NCI-H1930 (cell line): ENCODE measurements at places on chromosomes 5 and 9.

DNA sequence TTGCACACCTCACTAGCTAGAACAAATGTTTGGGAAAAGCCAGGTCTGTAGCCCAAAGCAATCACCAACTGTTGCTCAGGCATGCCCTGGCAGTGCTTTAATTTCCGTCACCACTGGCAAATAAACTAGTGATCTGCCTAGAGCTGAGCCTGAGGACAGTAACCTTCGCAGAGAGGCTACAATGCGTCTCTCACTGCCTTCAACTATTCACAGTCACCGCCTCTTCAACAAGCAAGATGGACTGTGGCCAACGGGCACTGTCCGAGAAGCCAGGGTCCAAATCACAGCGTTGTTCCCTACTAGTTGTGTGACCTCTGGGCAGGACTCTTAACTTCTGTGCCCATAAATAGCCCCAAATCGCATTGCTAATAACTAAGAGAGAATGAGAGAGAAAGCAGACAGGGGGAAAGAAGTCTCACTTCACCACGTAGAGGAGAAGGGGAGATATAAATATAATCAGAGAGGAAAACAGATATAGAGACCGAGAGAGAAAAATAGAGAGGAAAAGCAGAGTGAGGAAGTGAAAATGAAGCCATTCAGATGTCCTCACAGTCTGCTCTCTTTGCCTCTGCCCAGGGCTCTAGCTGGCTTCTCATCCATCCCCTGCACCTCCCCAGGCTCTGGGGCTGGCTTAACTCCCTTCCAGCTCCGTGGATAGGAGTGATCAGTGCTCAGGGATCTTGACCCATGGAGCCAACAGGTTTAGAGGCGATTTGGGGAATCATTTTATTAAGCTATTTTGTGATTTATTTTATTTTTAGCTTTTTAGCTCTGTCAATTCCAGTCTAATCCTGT lies 157.9 kb downstream of the ZDHHC21 start:
- DNase-seq = peak; percentile 36

- DNase-seq = no peak
These were observed 167.5 kb downstream of the DAB2IP start for GRCh38 chr9:121818841-121819427.

DNA sequence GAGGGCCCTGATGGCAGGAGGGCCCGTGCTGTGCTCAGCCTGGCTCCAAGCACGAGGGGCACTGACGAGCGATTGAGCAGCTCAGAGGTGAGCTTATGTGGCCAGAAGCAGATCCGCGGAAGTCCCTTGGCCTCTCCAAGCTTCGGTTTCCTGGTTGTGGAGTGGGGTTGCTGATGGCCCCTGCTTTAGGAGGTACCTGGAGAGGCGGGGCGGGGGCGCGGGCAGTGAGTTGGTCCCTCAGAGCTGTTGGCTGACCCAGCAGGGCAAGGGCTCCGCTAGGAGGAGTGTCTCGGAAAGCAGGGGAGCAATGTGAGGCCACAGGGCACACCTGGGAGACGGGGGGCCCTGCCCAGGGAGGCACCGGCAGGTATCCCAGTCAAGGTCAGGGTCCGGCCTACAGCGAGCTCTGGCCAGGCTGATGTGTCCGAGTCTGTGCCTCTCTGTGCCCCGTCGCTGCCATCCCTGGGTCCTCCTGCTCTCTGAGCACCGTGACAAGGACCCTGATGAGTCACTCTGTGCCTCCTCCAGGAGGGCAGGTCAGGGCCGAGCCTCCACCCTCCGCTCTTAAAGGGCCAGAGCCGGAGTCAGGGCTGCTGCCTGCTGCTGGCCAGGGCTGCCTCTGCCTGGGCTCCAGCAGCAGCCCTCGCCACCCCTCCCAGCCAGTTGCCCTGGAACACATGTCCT lies 14.8 kb downstream of the NCS1 start:
- no peak for DNase-seq

DNA sequence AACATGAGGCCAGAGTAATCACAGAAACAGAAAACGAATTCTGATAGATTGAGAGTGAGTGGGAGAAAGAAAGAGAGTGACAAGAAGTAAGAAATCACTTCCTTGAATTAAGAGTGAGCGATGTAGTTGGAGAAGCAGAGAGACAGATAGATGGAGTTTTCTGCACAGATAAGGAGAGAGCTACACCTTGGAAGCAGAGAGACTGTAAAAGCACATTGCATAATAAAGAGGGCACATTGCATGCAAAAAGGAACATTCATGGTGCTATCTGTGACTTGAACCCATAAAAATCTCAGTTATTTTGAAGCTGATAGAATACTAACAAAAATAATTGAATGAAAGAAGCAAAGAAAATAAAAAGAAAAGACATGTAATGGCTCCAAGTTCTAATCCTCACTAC lies 943.8 kb downstream of the NR2F1-AS1 start:
- no peak for DNase-seq

DNA sequence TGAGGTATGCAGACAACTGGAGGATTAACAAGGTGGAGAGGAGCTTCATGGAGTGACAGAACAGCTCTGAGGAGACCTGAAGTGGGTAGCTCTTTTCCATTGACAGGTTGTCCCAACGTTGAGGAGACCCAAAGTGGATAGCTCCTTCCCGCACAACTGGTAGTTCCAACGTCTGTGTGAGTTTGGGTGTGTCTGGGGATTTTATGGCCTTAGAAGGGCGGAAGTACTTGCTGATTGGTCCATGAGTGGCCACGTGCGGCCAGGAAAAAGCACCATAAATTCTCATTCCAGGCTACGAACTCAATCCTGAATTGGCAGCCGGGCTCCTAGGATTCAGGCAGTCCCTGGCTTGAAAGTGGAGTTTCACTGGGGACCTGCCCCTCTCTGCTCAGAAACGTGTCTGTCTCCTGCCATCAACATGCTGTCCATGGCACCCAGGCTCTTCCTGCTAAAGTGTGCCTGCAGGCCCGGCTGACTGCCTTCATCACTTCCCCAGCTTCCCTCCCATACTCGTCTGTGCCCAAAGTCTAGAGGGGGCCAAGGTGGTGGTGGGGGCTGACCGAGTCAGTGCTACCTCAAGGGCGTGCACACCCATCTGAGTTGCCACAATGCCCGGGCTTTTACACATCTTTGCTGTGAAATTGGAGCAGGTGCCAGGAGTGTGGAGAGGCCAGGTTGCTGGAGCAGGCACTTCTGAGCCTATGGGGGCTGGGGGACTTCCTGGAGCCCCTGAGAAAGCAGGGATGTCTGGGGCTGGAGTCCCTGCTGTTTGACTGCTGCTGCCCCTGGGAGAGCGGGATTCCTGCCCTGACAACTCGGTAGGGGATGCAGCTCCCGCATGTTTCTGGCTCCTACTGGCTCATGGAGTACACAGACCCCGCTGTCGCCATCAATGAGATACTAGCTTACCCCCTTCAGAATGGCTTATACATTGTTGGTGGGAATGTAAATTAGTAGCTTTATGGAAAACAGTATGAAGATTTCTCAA lies 2034.6 kb upstream of the ACO1 start:
- DNase-seq = no peak

DNA sequence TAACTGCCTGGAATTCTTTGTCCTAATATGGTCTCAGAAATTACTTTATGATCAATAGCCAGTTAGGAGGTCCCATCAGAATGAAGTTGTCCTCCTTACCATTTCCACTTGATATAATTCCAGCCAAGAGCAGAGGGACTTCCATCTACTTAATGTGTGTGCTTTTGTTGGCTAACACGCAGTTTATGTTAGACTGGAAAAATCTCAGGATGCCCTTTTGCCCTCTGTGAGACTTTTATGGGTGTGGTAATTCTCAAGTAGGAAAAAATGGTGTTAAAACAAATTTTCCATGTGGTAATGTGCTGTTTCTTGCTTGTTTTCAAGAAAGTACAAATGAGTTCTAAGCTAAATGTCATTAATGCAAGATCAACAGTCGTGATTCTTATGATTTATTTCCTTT lies 327.1 kb downstream of the MTRR start:
- DNase-seq = no peak

DNA sequence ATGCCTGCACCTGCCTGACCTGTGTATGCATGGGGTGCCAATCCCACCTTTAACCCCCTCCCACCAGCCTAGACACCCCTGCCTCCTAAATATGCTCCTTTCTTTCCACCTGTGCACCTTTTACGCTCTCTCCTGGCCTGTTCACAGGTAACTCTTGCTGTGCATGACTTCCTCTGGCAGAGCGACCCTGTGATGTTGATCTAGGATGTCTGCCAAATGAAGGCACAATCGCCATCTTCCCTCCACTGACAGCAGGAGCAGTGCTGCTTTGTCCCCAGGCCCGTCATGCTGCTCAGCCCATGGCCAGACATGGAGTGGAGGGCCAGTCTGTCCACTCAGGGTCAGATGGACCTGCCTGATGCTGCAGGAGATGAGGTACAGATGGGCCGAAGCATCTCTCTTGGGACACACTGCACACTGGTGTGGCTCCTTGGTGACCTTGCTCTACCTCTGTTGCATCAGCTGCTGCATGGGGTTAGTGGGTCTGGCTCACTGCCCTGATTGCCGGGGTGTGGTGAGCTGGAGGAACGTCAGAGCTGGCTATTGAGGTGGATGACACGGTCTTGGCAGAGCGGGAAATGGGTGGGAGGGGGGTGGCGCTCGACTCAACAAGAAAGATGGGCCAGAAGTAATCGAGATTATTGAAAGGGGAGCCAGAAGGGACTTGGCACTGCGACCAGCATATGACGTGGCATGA lies 101.7 kb upstream of the PITX1 start:
- DNase-seq = no peak

GRCh38 chr5:7683753-7684152 lies 167.2 kb downstream of the CFAP90 start:
- no peak for DNase-seq

DNA sequence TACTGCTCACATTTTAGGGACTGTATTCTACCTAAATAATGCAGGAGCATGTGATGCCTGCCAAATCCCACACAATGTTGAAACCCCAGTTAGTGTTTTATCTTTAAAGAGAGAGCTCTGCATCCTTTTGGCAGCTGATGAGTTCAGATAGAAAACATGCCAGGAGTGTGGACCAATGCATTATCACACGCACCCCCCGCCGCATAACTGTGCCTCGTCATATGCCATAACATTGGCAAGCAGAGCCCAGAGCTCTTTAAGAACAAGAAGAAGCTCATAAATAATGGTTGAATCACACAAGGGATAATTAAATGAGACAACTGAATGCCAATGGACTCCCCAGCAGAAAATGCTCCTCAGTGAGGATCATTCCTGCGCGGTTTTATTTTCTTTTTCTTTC lies 52.8 kb upstream of the RORB start:
- DNase-seq = no peak

- no peak for DNase-seq
These were observed 115.7 kb upstream of the MSX2 start for GRCh38 chr5:174608631-174609097.

GRCh38 chr5:17218353-17219005 lies 1.0 kb downstream of the BASP1 start:
- DNase-seq = no peak

- DNase-seq = no peak
These were observed 15.5 kb downstream of the ACTL7A start for GRCh38 chr9:108877524-108877923.

DNA sequence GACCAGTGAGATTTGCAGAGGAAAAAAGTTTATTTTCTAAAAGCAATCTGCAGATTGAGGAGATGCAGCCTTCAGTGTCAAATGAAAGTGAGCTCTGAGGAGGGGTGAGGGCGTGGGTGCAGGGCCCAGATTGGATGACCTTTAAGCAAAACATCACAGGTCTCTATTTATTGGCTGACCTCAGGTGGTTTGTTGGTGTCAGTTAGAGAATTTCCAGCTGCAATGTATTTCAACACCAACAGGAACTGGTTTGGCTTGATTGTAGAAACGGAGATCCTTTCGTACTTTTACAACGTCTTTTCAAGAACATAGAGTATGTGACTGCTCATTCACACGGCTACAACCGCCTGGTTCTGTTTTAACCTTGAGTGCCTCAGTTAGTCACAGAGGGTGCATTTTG lies 1069.1 kb downstream of the EFNA5 start:
- DNase-seq = no peak

- no peak for DNase-seq
These were observed 282.4 kb downstream of the NR3C1 start for GRCh38 chr5:143121135-143121475.

DNA sequence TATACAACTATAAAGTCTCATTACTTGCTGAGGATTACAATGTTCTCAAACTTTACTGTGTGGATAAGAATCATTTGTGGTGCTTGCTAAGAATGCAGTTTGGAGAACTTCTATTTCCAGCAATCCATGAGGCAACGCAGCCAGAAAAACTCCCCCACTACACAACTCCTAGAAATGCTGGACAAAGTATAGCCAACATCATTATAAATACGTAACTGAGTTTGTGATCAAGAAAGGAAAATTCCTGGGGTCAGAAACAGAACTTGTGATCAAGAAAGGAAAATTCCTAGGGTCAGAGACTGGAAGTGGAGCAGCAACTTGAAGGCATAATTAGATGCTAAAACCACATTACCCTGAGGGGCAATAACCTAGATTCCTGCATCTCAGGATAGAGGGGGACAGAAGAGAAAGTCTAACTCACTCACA lies 81.1 kb downstream of the MAT2B start:
- DNase-seq = no peak

- no peak for DNase-seq
These were observed 66.7 kb upstream of the CAST start for GRCh38 chr5:96595300-96596090.

DNA sequence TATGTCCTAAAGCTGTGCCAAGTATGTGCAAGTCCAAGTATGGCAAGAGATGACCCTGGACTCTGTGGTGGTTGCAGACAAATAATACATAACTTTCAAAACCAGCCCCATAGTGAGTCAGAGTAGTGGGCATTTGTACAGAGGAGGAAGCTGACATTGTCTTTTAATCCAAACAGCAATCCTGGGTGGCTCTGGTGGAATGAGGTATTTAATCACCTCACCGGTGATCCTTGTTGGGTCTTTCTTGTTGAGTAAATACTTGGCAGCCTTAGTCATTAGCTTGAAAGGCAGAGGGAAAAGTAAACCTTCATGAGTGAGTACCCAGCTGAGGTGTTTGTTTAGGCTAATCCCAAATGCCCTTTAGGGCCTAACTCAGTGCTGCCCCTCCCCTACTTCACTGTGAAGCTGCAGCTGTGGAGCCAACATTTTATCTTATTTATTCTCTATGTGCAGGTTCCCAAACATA lies 148.7 kb upstream of the SLC12A2 start:
- no peak for DNase-seq

DNA sequence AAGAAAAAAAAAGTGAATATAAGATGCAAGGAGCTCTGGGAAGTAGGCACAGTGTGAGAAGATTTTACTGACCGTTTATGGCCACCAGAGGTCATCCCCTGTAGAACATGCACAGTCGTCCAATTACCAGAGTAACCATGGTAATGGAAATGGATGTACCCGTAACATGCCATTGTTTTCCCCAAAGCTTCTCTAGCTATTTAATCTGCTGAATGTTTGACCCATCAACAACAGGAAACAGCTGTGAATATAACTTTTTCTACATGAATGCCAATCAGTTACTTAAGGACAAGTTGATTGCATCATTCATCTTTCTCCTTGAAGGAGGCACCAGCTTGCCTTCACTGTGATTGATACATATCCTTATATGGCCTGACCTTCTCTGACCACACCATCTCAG lies 1967.0 kb upstream of the CDH9 start:
- DNase-seq = no peak
